ENCODE measurements at places on chromosomes 13 and 19.

DNA sequence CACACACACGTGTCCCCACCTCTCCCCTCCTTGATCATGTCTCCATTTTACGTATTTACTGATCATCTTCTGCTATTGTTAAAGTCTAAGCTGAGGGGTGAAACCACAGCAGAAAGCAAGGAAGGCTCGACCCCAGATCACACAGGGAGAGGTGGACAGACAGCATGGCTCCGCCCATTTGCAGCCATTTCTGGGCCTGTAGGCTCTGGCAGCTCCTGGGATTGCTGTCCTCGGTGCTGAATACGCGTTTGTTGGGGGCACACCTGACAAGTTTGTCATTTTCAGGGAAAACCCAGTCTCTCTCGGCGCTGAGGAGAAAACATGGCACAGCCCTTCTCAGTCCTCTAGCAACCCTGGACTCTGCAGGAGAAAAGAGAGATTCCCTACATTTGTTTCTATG, 8.0 kb downstream of the TMEM86B start:
- DNase-seq = no peak

DNA sequence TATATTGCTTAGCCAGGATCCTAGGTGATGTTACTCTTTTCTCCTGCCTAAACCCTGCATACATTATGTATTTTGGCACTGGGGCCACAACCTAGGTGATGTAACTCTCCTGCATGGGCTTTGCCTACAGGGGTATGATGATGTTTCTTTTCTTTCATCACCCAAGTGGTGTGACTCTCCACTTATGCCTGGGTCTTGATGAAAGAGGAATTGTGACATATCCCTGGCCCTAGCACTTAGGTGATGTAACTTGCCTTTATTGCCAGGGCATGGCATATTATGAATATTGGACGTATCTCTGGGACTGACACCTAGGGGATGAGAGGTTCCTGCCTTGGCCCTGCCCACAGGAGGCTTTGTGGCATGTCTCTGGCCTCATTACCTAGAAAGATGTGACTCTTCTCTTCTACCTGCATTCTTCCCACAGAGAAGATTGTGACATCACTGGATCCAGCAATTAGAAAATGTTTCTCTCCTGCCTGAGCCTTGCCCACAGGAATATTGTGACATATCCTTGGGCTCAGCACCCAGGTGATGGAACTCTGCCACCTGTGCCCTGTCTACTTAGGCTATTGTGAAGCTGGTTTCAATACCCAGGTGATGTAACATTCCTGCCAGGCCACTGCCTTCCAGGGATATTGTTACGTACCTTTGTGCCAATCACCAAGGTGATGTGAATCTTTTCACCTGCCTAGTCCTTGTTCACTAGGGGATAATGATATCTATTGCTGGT, 27.3 kb upstream of the ZNF254 start:
- no peak for DNase-seq

- DNase-seq = no peak
Measured at GRCh38 chr13:67183151-67183550, 47.0 kb downstream of the PCDH9 start.

DNA sequence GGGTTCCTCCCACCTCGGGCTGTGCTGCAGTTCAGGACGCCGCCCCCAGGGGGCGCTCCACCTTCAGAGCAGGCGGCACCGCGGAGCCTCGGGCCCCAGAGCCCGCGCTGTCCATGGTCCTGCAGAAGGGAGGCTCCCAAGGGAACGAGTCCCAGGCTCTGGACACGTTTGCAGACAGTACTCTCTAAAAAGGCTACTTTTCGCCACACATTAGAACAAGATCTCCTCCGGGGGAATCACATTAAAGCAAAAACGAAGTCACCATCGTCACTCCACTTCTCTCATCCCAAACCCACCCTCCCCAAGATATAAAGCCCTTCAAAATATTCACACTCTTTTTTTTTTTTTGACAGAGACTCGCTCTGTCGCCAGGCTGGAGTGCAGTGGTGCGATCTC, 4.6 kb upstream of the SIGLEC10 start:
- peak; percentile 100 for DNase-seq

GRCh38 chr19:31387717-31388301, 38.6 kb upstream of the TSHZ3 start:
- DNase-seq = no peak

DNA sequence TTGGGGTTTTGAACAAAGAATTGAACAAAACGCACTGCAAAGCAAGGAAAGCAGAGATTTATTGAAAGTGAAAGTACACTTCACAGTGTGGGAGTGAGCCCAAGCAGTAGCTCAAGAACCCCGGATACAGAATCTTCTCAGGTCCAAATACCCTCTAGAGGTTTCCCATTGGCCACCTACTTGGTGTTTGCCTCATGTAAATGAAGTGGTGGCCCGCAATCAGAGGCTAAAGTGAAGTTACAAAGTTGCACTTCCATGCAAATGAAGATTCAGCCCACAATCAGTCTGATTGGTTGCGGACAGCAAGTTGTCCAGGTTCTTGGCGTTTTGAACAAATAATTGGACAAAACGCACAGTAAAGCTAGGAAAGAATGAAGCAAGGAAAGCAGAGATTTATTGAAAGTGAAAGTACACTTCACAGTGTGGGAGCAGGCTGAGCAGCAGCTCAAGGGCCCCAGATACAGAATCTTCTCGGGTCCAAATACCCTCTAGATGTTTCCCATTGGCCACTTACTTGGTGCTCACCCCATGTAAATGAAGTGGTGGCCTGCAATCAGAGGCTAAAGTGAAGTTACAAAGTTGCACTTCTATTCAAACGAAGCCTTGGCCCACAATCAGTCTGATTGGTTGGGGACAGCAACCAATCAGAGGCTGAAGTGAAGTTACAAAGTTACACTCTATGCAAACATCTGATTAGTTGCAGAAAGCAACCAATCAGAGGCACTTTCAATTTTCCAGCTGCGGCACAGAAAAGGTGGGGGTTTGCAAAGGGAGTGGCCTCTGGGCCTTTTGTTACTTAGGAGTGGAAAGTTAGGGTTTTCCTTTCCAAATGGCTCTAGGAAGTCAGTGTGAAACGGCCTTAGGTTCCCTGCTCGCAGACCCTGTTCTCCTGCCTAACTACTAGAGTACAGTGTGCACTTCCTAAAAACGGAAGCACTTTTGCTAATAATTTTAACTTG, 4.8 kb upstream of the TM9SF2 start:
- DNase-seq = peak; percentile 72

GRCh38 chr19:3112375-3113099, 18.4 kb downstream of the GNA11 start:
- no peak for DNase-seq

DNA sequence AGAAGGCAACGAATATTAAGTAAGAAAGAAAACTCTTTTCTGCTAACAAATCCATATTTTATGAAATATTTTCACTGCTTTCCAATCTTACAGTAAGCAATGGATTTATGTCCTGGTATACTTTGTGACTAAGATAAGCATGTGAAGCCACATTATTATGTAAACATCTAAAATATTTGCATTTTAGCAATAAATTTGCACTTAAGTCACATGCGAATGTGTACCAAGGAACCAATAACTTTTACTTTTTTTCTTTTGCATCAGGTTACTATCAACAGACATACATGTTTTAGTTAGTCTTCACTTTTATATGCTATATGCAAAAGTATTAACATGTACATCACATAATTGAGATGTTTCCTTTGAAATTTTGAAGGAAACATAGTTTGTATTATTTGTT, 536.7 kb downstream of the SLITRK6 start:
- DNase-seq = no peak

DNA sequence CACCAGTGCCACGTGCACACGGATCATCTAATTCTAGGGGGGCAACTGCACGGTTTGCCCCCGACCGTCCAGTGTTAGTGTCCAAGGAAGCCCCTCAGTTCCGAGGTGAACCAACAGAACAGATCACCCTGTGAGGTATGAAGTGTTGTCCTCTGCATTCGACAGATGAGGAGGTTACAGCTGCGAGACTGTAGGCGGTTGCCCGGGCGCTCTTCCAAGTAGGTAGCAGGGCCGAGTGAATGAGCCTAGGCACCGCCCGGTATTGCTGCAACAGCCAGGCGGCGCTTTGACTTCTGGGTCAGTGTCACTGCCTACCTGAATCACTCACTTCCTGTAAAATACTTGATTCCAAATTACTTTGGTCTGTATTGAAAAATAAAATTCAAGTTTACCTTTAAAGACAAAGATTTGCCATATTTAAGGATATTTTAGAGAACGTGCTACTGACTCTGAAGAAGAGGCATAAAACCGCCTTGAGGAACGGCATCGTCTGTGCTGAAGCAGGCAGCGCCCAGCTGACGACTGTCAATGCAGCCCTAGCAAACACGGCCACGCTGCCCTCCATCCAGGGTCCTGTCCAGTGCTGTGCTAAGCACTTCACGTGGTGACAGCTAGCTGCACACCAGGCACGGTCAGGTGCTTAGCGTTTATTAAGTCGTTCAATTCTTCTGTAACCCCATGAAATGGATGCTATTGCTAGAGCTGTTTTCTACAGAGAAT, 19.3 kb upstream of the RASA3 start:
- DNase-seq = peak; percentile 65

Measured in activated CD8-positive, alpha-beta memory T cell treated with anti-CD3 and anti-CD28 coated beads, Interleukin-2, amount 50 U/mL, for 48 hours (primary cell).